Activated T-cell treated with anti-CD3 and anti-CD28 coated beads for 1 hour (primary cell): ENCODE measurements at places on chromosomes 3 and 15.

DNA sequence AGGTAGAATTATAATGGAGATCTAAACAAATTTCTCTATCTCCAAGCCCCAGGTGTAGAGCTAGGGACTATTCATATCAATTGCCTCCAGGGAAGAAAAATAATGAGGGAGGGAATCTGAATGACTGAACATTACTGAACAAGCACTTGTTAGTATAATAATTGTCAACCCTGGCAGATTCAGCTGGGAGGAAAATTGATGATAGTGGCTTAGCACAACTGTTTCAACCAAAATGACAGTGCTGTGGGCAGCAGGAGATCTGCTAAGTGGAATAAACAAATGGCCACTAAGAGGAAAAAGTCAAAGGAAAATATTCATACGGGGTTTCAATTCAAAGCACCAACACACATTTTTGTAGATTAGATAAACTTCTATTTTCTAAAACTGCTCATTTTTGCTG, 294.9 kb upstream of the ZNF385D start:
- DNase-seq = no peak

- DNase-seq = no peak
Measured at GRCh38 chr3:194824100-194824499, 138.4 kb downstream of the FAM43A start.

DNA sequence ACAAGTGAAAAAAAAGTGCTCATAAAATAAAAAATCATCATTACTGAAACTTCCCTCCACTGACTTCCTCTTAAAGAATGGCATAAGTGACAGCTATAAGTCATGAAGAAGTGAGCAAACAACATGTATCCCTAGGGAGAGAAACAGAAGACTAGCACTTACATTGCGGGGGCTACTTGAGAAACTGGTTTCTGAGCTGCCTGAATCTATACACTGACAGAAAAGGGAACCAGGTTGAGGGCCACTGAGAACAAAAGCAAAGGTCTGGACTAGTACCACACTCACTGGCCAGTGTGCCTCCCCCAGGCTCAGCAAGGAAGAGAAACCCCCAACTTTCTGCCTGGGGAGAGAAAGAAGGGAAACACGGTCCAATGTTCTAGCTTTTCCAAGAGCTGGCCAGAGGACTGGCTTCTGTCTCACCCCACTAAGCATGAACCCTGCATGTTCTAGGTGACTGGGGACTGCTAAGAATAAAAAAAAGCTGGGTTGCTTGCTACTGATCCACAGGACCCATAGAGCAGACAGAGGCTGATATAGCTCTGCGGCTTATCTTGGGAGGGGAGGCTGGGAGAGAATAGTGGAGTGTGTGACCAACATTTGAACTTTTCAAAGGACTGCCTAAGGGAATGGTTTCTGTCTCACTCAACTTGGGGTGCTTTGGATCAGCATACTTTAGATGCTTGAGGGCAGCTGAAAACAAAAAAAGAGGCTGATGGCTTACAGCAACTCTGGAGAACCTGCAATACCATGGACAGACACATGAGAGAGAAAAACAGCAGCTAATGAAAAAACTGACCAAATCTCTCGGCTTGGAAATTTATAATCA, 8.1 kb downstream of the RAD18 start:
- no peak for DNase-seq

DNA sequence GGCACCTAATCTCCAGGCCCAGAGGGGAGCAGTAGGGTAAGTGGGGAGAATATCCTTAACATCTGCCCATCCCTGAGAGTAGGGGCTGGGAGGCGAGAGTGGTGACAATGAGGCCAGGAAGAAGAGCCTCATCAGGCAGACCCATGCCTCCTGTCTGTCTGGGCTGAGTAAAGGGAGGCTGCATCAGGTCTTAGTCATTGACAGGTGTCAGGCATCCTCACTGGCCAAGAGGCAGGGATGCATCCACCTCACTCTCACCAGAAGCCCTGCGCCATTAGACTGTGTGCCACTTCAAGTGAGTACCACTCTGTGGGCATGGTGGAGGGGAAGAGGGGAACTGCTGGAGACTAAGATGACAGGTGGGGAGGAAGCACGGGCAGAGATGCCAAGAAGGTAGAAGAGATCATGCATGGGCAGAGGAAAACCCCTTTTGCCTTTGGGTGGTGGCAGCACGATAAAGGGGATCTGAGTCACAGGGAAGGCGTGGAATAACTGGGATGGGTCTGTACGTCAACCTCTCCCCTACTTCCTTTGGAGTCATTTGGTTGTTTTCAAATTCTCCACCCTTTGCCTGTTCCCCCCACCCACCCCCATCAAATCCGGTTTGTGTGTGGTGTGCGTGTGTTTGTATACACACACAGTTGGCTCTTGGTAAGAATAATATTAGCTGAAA, 14.1 kb downstream of the ANAPC13 start:
- no peak for DNase-seq

GRCh38 chr3:168989396-168989795, 674.1 kb downstream of the MECOM start:
- no peak for DNase-seq

DNA sequence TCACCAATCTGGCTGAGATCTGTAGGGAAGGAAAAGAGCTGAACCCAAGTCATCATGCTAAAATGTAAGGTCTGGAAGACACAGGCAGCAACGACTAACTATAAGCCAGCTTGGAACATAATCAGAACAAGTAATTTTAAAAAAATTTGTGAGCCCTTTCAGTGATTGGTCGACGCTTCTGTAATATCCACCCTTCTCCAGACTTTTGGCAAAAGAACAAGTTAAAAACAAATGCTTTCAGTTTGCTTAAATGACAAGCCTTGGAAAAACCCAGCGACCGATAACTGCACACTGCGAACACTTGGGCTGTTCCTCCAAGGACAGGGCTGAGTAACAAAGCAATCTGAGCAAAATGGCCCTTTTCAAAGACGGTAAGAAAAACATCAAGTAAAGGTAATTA, 49.6 kb downstream of the PCSK6 start:
- no peak for DNase-seq

DNA sequence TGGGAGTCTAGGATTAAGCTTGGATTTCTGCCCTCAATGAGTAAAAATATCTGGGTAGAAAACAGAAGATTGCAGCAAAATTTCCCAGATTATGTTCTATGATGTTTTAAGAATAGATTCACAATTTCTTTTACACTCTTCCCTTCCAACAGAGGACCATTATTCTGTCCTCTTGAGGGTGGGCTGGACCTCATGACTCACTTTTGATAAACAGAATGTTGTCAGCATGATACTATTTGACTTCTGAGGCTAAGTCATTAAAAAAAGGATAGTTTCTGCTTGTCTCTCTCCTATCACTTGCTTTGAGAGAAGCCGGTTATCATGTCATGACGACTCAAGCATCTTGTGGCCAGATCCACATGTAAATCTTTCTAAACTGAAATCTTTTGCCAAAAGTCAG, 396.2 kb upstream of the CDIN1 start:
- DNase-seq = no peak

DNA sequence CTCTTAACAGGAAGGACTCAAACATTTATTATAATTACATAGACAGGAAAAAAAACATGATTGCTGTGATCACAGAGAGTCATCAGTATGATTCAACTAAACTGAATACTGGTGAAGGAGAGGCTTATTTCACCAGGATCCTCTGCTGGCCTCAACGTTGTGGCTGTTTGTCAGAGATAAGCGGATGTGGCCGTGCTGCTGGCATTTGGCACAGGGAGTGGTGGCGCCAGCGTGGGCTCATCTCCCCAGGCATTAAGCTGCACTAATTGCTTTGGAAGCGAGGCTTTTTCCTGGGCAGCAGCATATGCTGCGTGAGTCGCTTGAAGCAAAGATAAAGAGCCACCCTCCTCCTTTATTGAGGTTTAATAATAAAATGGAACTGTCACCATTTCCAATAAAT, 306.7 kb downstream of the LRTM1 start:
- no peak for DNase-seq

- no peak for DNase-seq
Measured at GRCh38 chr15:35311615-35312014, 226.5 kb upstream of the NANOGP8 start.

- DNase-seq = no peak
Measured at GRCh38 chr15:54566654-54567053, 588.4 kb downstream of the UNC13C start.
